Hematopoietic multipotent progenitor cell treated with erythropoietin and hydrocortisone succinate and interleukin-3 and kit ligand, for 17 days (in vitro differentiated cells): ENCODE measurements at places on chromosomes 7 and 10.

GRCh38 chr10:49784681-49785080 lies 22.6 kb upstream of the OGDHL start:
- DNase-seq: no peak

DNA sequence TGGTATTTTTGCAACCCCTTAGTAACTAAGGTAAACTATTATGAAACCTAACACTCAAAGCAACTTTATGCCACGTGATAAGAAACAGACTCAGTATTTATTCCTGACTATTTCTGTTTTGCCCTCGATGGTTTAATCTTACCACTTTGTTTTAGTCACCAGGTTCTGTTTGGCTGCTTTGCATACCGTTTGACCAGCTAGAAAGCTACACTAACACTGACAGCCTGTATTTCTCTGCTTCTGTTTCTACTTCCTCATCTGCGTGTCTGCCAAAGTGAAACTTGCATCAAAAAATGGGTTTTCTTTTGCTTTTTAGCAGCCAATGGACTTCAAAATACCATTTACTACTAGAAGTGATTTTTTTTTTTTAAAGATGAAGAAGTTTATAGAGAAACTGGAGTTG lies 802.5 kb downstream of the GRM8 start:
- DNase-seq: no peak

- DNase-seq: no peak
Observed at GRCh38 chr10:88392222-88392621, 190.9 kb downstream of the RNLS start.

GRCh38 chr10:34916314-34916713 lies 101.2 kb upstream of the PARD3 start:
- DNase-seq: no peak

- DNase-seq: no peak
Observed at GRCh38 chr7:142571581-142571980, 177.7 kb upstream of the PRSS1 start.

DNA sequence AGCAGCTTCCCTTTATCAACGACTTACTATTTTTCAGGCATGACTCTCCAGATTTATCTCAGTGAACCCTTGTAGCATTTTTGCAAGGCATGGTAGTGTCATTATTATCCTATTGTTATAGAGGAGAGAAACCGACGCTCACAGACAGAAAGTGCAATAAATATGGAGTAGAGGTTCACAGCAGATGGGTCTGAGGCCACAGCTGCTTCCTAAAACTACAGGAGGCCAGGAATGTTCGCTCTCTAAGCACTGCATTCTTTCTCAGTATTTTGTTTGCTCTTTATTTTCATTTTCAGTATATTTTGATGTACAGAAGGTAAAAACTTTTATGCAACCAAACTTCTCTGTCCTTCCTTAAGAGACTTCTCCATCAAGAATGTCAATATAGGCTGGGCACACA lies 4.5 kb upstream of the AEBP1 start:
- DNase-seq: no peak

GRCh38 chr10:42940487-42941294 lies 136.2 kb upstream of the RET start:
- DNase-seq: no peak

DNA sequence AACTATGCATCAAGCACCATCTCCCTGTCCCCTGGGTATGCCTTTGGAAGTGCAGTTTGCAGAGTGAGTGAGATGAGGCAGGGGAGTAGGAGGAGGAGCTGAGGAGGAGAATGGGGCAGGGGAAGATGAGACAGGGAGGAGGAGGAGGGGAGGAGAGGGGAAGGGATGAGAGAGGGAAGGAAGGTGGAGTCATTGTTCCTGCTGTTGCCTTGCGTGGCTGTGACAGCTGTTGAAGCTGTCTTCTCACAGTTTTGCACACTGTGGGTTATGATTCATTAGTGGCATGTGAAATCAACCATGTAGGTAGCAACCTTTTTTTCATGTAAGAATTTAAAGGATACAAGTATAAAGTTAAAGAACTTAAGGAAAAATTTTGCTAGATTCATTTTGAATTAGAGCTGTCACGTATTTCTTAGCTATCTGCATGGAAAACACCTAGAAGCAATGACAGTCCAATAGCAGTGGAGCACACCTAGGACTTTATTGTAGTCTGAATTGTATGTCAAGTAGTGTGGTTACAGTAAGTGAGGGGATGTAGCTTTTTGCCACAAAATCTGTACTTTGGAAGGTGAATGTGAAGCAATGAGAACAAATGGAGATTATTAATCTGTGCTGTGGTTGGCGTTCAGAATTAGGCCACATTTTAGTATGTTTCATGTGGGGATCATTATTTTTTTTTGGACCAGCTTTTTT lies 21.7 kb downstream of the CCM2 start:
- DNase-seq: no peak

DNA sequence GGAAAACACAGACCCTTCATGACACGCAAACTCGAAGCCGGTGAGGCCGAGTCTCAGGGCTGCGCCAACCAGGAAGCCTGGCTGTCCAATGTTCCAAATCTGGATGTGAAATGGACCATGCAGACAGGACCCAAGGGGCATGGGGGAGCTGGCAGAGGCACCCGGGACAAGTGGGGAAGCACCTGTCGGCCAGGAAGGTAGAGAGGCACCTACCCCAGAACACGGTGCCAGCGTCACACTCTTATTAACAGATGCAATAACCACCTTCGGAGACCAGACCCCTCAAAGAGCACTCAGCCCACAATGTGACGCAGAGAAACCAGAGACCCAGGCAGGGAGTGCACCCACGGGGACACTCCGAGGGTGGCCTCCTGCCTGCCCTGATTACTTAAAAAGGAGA lies 88.3 kb upstream of the PDGFA start:
- DNase-seq: no peak

DNA sequence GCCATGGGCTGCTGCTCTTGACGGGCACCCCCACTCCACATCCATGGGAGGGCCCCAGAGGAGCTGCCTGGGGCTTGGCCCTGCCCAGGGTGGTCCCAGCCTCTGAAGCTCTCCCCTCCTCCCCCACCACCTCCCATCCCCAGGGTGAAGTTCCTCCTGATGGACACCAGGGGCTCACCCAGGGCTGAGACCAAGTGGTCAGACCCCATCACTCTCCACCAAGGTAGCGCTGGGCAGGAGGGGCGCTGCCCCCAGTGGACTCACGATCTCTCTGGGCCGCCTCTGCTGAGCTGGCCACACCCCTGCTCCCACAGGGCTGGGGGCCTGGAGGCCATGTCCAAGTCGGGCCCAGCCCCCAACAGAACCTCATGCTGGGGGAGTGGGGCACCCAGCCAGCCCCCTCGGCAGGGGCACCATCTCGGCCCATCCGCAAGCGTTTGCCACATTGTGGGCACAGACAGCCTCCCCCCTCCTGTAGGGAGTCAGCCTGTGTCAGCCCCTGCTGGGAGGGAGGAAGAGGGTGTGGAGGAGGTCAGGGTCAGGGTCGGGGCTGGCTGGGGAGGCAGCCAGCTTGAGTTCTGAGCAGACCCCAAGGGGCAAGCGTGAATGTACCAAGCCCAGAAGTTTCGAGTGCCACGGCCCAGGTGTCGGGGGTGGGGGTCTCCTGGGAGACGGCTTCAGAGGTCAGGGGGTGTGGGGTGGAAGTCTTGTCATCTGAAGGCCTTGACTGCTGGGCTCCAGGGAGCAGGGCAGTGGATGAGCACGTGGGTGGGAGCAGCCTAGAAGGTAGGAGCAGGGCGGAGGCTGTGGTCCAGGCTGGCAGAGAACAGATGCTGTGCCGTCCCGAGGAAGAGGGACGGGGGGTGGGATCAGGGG lies 2.8 kb downstream of the UPK3B start:
- DNase-seq: no peak

- no peak for DNase-seq
Observed at GRCh38 chr7:132108563-132108962, 467.7 kb downstream of the PLXNA4 start.

GRCh38 chr10:132158122-132158741 lies 28.5 kb upstream of the DPYSL4 start:
- no peak for DNase-seq

DNA sequence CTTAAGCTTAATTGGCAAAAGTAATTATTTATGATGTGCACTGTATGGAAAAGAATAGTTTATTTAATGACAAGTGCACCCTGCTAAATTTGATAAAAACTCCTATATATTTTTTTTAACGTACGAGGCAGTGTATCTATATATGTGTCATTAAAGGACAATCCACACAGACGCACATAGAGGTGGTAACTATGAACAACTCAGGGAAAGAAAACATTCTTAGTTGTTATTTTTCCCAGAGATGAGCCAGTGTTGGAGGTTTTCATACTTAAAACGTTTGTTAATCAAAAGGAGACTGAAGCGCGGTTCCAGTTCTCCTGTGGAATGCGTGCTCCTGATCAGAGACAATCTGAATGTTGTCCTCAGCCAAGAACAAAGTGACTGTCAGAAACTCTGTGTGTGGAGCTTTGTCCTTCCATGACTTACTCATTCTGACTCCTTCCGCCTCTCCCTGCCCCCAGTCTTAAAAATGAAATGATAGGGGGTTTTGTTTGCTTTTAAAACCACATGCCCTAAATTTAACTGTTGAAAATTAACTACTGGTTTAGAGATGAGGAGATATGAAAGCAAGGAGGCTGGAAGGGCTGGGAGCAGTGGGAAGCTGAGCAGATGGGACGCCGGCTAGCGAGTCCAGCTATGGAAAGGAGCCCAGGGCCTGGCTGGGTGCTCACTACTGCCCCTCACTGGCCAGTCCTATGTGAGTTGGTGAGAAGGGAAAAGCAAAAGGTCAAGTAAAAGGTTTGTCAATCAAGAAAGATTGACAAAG lies 99.6 kb downstream of the SVIL start:
- no peak for DNase-seq

- DNase-seq: no peak
Observed at GRCh38 chr7:75979759-75980429, 14.5 kb downstream of the TMEM120A start.

GRCh38 chr7:48262606-48263310 lies 91.5 kb downstream of the ABCA13 start:
- no peak for DNase-seq

DNA sequence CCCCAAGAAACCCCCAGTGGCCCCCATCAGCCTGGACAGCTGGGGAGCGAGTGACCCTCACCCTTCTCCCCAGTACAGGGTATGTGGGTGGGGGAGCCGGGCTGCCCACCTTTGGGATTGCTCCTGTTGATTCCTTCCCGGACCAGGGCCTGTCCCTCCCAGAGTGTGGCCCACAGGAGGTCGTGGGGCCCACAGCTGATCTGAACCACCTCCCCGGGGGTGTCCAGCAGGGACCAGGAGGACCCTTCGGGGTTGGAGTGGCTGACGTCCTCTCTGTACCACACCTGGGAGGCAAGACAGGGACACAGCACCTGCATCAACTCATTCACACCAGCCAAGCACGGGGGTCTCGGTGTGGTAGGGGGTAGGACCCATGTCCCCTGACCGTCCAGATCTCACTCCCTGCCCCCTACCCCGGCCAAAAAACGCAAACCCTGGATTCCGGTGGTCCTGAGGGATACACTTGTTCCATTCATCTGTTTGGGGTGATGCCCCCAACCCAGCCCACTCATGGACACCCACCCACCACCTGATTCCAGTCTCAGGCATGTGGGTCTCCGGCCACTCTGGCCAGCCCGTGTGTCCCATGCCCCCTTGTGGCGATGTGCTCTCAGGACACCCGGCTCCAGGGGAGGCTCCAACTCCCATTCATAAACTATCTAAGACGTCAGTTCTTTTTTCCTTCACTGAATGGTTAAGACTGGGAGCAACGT lies 10.9 kb downstream of the TECPR1 start:
- DNase-seq: peak; percentile 15

DNA sequence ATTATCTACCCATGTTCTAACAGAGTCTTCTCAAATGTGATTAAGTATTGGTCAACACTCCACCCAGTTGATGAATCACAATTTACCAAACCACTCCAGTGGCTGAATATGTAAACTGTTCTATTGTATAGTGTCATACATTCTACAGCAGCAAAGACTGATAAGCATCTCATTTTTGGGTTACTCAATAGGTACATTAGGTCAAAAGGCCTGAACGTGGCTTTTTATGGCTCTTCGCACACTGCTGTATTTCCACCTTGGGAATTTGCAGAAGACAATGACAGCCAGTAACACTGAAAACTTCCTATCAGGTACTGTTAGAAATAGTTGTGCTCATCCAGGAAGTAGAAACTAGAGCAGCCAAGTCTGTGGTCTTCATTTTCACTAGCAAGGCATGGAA lies 166.9 kb downstream of the GLI3 start:
- DNase-seq: no peak

GRCh38 chr7:156237614-156238013 lies 403.0 kb upstream of the RNF32 start:
- DNase-seq: no peak

- DNase-seq: no peak
Observed at GRCh38 chr7:48011323-48011722, 17.6 kb downstream of the SUN3 start.

DNA sequence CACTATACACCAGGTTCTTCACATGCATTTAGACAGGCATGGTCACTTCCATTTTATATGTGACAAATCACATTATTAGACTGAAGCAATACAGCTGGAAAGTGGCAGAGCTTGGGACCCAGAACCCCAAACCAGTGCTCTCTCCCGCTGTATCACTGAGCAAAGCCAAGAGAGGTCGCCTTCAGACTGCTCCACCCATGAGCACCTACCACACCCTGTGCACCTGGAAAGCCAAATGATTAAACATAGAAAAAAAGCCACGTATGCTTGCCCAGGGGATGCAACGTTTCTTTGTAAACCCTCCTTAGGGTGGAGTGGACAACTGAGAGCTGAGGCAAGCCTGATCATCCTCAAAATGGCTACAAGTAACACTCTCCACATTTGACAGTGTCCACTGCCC lies 72.5 kb downstream of the CCDC6 start:
- no peak for DNase-seq

DNA sequence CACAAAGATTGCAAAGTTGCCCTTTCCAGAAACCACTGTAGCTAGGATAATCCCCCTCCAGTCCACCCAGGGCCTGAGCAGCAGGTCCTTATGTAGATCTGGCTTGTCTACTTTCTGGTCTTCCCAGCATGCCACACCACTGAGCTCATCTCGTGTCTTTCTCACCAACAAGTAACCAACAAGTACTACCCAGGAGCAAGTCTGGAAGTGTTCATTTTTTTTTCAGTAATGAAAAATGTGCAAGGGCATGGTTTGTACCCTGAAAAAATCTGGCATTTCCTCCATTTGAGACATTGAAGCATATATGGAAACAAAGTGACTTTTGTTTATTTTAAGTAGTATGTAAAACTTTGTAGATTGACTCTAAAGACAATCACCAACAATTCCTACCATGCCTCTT lies 120.8 kb downstream of the INHBA start:
- DNase-seq: no peak
